ENCODE measurements at places on chromosomes 1 and 21.

DNA sequence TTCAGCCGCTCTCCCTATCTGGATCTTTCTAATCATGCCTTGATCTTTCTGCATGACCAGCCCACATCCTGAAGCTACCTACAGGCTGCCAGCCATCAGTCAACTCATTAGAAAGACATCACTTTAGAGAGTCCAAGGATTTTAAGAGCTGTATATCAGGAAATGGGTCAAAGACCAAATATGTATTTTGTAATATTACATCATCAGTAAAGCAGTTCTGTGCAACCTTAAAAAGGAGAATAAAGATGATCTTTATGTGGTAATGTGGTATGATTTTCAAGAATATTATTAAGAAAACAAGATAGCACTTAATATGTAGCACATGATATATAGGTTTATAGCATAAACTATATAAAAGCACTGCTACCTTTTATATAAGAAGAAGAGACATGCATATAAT lies 47.6 kb downstream of the SLC30A7 start:
- no peak for DNase-seq

DNA sequence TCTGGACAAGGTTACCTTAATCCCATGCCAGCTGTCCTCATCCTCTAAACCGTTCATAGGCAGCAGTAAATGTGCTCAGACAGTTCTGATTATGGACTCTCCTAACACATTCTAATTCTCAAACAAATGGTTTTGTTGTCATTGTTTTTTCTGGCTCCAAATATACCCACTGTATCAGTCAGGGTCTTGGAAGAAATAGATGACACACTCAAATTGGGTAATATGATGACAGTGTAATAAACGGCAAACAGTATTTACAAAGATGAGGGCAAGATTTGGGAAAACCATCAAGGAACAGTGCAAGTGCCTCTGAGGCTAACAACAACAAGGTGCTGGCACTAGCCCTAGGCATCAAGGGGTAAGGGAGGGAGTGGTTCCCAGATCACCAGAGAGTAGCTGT lies 4.3 kb upstream of the CDC20 start:
- DNase-seq, result no peak

DNA sequence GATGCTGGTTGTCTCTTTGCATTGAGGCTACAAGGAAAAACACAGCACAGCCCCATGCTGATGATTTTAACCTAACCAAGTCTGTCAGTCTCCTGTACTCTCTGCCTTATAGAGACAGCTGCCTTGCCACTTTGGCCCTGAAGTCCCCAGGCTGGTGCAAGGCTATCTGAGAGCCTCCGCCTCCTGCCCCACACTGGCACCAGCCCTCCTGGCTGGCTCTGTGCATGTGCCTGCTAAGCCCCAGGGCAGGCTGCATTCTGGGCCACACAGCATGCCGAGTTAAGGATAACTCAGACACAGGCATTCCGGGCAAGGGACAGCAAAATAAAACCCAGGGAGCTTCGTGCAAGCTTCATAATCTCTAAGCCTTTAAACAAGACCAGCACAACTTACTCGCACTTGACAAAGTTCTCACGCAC lies 910 bp downstream of the RUNX1 start:
- no peak for DNase-seq

- no peak for DNase-seq
Measured at GRCh38 chr1:7127322-7128075, 342.2 kb downstream of the CAMTA1 start.

DNA sequence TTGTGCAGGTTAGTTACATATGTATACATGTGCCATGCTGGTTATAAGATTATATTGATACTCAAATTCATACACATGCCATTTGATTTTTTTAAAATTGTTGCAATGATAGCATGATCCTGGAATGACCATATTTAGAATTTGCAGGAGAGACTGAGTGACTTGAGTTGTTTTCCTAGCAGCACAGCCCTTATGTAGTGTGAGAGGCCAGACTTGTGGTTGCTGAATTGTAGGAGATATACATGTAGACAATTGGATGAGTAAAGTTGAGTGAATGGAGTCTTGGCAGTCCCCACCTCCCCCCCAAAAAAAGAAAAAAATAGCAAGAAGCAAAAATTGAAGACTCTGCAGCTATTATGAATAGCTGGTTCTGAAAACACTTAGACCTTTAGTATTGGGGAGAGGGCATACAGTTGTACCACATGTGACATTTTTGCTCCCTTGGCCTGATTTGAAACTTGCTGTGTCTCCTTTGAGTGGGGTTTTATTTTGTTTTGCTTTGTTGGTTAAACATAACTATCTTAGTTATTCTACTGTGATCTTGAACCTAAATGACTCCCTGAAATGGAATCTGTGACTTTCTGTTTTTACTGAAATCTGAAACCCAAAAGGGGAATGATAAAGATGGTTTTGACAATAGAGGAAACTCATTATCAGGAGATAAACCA lies 280.3 kb downstream of the HMCN1 start:
- no peak for DNase-seq

DNA sequence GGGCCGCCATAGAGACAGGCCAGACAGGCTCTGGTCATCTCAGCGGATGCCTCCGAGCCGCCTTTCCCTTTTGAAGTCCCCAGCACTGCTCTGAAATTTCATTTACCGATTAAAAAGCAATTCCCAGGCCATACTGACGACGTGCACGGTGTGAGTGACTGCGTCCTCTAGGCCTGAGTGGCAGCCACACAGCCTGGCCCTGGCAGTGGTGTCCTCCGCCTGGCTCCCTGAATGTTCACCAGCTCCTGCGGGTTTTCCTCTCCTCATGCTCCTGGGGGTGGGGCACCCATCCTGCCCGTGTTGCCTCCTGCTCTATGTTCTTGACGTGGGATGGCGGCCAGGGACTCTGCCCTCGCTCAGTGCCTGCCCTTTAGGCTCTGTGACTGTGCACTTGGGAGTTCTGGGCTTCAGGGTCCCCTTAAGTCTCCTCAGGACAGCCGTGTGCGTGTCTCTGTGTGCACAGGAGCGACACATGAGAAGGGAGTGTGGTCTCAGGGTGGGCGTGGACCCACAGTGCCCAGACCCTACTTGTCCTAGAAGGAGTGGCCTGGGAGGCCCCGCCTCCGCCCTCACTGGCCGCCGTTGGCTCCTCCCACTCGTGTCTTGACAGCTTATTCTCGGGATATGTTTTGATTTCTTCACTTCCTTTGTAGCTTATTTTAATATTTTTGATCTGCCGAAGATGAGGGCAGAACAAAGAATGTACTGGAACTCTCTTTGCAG lies 3.6 kb downstream of the SKI start:
- no peak for DNase-seq

DNA sequence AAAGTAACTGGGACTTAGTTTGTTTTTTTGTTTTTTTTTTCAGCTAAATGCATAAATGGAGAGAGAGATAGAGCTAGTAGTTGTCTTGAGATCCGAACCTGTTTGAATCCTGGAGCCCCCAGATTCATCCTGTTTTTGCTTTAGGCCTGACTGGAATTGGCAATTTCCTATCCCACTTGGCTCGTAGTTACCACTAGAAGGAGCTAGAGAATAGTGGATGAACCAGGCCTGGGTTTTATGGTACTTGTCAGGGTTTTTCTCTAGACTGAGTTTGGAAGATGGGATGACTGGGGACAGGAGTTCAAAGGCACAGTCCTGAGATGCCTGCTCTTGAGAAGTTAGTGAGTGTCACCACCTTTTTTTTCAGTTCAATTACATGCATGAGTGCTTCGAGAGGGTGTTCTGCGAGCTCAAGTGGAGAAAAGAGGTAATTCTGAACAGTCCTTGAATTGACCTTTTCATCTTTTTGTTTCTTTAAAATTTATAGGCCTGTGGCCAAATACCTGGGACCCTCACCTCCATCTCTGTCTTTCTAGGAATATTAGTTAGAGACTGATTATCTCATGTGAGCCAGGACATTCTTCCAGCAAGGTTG lies 23.4 kb downstream of the CELF3 start:
- no peak for DNase-seq

- DNase-seq, result no peak
Measured at GRCh38 chr1:62682531-62682930, 5.7 kb downstream of the DOCK7 start.

DNA sequence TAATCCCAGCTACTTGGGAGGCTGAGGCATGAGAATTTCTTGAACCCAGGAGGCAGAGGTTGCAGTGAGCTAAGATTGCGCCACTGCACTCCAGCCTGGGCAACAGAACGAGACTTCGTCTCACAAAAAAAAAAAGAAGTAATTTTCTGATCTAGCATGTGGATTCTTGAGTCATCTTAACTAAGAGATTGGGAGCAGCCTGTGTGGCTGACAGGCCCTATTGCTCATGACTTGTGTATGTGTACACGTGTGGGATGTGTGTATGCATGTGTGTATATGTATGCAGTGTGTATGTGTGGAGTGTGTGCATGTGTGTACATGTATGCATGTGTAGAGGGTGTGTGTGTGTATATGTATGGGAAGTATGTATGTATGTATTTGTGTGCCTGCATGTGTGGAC lies 29.5 kb downstream of the DOP1B start:
- no peak for DNase-seq

- DNase-seq, result no peak
Measured at GRCh38 chr1:73783352-73783751, 414.6 kb downstream of the LRRIQ3 start.
